Endodermal cell (in vitro differentiated cells): ENCODE measurements at places on chromosomes 5 and 9.

DNA sequence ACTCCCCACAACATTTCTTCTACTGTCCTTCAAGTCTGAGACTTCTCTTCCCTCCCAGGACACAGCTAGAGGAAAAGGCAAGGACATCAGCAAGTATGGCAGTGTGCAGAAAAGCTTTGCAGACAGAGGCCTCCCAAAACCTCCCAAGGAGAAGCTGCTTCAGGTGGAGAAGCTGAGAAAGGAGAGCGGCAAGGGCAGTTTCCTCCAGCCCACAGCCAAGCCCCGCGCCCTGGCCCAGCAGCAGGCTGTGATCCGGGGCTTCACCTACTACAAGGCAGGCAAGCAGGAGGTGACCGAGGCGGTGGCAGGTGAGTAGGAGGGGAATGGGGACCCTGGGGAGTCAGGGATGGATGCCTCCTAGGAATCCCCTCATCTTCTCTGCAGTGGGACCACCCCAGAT lies 24.4 kb downstream of the OLFML2A start:
- DNase-seq: no peak

DNA sequence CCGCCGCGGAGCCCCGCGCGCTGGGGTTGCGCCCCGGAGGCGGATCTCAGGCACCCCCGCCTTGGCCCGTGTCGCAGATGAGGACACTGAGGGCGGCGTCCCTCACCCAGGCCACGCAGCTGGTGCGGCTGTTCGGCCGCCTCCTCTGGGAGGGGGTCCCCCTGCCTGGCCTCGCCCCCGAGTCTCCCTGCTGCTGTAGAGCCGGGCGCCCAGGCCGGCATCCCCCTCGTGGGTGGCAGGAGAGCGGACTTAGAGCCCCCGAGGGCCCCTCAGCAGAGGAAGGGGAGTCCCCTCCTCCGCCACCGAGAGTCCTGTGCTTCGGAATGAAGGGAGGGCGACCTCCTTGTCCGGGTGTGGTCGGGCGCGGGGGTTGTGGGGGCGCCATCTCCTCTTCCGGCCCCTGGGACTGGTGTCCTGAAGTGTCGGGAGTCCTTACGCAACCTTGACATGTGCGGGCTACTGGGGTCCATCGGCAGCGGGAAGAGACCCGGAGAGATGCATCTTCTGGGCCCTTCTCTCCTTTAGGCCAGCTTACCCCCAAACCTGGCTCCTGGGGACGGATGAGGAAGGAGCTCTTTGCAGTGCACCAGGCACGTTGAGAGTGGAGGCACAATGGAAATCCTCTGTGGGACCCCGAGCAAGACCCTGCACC lies 11.7 kb upstream of the EXOSC2 start:
- peak; percentile 80 for DNase-seq

- no peak for DNase-seq
These were observed 375.9 kb upstream of the TLE4 start for GRCh38 chr9:79195879-79196278.

GRCh38 chr5:11023945-11024344 lies 262.9 kb upstream of the DAP start:
- no peak for DNase-seq

DNA sequence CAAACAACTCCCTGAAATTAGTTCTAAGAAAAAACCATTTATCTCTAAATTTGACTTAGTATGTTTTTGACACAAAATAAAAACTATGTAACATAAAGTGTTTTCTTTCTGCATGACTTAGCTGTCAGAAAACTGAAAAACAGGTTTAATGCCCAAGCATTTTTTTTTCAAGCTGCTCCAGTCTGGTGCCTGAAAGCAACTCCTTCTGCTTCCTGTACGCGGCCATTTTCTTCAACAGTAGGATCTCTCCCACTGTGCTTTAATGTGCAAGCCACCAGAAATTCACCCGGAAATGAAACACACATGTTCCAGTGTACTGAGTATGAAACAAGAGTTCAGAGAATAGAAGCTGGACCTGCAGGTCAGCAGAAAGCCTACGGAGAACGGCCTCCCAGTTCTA lies 161.2 kb downstream of the MED27 start:
- no peak for DNase-seq

DNA sequence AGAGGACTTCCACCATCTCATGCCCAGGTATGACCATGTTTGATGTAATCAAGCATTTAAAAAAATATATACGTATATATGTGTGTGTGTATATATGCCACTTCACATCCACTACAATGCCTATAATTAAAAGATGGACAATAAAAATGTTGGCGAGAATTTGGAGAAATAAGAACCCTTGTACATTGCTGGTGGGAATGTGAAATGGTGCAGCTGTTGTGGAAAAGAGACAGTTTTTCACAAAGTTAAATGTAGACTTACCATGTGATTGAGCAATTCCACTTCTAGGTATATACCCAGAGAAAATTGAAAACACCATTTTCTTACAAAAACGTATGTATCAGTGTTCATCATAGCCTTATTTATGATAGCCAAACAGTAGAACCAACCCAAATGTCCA lies 229.2 kb upstream of the WWC1 start:
- DNase-seq: no peak

- DNase-seq: no peak
These were observed 154.0 kb upstream of the NFIL3 start for GRCh38 chr9:91577633-91578061.

DNA sequence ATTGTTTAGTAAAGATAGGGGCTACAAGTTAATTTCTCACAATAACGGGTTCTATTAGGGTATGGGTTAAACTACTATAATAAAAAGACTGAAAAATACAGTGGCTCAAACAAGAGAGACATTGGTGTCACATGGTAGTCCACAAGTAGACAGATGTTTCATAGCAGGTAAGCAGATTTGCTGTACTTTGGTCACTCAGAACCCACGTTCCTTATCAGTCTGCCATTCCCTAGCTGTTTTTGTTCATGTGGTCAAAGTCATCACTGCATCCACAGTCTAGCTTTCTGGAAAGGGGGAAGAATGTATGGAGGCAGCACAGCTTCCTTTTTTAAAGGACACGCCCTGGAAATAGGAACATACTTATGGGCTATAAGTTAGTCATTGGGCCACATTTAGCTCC lies 73.0 kb downstream of the SLC12A2 start:
- DNase-seq: no peak

DNA sequence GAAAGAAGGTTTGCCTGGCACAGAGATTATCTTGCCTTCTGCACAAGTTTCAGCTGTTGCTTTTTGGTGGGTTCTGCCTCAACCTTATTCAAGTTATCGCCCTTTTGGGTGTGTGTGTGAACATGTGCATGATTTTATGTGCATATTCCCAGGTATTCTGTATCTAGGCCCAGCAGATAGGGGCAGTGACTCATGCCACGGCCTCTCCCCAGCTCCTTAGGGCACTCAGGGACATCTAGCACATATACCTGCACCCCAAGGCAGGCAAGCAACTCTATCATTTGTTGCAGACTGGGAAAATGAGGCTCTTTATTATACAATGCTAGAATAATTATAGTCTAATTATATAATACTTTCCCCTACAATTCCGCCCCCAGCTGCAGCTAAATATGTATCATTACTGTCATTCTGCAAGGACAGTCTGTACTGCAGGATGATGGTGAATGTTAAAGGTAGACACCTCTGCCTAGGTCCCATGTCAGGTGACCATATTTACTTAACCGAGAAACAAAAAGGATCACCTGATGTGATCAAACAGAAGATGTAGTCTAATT lies 128.9 kb downstream of the PDE8B start:
- DNase-seq: no peak

DNA sequence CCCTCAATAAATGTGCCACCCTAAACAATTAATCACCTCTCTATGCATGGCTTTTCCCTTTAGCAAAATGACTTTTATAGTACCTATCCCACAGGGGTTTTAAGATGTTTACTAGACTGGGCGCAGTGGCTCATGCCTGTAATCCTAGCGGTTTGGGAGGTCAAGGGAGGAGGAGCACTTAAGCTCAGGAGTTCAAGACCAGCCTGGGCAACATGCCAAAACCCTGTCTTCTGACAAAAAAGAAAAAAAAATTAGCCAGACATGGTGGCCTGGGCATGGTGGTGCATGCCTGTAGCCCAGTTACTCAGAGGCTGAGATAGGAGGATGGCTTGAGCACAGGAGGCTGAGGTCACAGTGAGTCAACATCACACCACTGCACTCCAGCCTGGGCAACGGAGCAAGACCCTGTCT lies 13.5 kb downstream of the SH3TC2 start:
- no peak for DNase-seq

DNA sequence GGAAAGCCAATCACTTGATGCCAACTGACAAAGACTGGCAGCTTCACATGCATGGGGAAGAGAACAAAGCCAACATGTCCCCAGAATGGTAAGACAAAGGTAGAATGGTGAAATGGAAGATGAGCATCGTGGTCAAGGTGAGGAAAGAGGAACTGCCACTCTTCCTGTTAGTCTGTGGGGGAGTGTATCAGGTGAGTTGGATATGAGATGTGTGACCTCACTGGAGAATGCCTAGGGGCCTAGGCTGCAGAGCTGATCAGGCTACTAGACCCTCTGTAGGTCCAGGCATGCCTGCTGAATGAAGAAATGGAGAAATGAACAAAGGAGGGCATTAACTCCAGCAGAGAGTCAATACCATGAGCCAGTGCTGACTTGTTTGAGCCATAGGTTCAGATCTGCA lies 112.4 kb upstream of the SLC1A3 start:
- DNase-seq: no peak

DNA sequence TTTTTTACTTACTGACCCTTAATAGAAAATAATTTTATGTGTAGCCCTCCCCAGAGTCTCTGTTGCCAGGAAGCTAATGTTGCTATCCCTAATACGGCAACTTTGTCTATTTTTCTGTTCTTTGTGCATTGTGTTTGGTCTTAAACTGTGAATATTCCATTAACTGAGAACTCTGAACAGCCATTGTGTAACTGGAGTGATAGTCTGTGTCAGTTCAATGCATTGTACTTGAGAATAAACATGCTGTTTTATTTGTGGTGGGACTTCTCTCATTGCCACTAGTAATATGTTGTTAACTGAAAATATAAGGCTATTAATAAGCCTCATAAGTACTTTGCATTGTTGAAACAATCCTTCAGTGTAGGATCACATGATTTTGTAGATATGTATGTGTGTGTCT lies 278.3 kb upstream of the DMRT1 start:
- DNase-seq: no peak

- DNase-seq: no peak
These were observed 73.9 kb downstream of the KLF9 start for GRCh38 chr9:70340572-70340971.

- no peak for DNase-seq
These were observed 5.1 kb upstream of the CDC42SE2 start for GRCh38 chr5:131258733-131259132.

DNA sequence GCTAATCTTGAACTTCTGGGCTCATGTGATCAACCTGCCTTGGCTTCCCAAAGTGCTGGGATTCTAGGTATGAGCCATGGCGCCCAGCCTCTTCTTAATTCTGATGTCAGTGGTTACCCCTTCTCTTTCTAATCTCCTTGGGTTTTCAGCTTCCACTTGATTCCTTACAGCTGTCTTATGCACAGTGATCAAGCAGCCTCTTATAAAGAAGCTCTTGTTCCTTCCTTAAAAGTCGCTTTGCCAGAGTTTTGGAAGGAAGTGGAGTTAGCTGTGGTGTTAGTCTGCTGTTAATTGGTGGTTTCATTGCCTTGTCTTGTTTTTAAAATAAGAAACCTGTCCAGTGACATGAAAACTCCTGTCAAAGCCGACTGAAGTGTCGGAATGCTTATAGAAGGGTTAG lies 128.1 kb upstream of the CACNA1B start:
- no peak for DNase-seq

- DNase-seq: no peak
These were observed 172.6 kb upstream of the TUSC1 start for GRCh38 chr9:25850803-25851202.

- peak; percentile 45 for DNase-seq
These were observed 112.8 kb upstream of the CTNND2 start for GRCh38 chr5:12017007-12017406.

DNA sequence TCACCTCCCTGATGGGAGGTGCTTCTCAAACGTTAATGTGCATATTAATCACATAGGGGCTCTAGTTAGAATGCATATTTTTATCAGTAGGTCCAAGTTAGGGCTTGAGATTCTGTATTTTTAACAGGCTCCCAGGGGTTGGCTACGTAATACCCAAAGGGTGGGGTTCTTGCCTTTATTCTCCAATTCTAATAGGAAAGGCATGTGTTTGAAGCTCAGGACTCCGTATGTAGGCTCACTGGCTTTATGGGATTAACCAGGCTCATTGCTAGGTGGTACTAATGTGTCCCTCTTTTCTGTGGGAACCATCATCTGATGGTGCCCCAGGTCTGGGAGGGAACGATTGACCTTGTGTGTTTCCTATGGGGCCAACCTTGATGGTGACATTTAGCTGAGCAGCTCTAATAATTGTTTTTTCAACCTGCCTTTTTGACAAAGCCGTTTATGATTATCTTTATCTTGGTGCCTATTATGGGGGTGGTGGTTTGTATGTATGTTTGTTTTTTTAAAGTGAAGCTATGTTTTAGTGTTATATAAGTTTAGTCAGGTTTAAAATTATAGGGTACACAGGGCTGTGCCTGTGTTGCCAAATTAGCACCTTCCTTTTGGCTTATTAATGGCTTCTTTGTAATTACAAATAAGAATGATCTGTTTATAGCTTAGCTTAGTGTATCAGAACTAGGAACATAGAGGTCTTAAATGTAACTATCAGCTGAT lies 20.8 kb downstream of the TJP2 start:
- no peak for DNase-seq

DNA sequence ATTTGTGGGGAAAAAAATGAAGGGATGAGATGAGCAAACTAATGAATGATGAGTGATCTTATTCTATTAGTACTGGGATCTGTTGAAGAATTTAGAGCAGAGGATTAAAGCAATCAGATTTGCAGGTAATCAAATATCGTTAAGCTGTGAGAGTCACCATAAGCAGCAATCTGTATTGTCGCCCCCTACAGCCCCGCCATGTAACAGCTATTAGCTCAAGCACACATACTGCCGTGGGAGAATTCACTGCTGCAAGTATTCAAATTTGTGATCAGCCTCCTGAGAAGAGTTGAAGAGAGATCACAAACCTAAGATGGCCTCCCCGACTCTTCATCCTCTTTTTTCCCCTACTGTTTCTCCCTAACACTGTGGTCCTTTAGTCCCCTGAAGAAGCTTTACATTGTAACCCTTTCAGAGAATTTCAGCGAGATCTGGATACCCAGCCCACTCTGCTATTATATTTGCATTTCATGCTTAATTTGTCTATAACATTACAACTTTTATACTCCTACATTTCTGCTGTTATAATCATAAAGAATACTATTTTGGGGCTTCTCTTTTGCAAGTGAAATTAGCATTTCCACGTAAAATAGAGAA lies 28.5 kb upstream of the PHF24 start:
- peak; percentile 82 for DNase-seq

GRCh38 chr5:124735169-124735858 lies 11.1 kb downstream of the ZNF608 start:
- peak; percentile 84 for DNase-seq

DNA sequence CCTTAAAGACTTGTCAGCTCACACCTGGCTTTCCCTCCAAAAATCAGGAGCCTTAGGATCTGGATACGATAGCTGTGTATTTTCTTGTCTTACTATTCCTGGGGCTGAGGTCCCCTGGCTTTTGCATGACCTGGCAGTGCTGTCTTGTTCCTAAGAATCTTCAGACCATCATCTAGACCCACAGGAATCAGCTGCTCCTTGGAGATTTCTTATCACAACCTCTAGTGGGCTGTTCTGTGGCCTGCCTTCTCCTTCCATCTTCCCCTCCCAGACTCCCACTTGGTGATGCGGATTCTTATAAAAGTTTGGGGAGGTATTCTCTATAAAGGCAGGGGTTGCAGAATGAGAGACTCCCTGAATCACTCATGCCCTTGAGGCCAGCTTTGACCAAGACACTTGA lies 21.4 kb downstream of the LCP2 start:
- no peak for DNase-seq
